ENCODE measurements at places on chromosomes 6 and 20.

- DNase-seq: no peak
These were observed 313.3 kb downstream of the BMP7 start for GRCh38 chr20:56953048-56953586.

DNA sequence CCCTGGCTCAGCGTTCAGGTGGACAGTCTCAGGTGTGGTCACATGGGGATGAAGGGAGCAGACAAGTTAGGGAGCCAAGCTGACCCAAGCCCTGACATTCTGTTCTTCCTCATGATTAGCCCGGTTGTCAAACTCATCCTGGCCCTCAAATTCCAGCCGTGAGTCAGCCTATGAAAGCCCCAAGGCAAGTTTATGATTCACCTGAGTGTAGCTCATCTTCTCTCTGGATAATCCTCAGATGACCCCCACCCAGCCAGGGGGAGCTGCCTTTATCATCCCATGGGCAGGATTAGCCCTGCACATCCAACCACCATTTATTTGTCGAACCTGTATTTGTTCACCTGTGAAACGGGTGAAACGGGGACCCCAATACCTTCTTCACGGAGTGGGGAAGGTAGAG lies 161.9 kb downstream of the DHX35 start:
- no peak for DNase-seq

- DNase-seq: no peak
These were observed 636.8 kb downstream of the PRKN start for GRCh38 chr6:162090734-162091133.

- DNase-seq: no peak
These were observed 31.9 kb downstream of the NRSN1 start for GRCh38 chr6:24157886-24158285.

DNA sequence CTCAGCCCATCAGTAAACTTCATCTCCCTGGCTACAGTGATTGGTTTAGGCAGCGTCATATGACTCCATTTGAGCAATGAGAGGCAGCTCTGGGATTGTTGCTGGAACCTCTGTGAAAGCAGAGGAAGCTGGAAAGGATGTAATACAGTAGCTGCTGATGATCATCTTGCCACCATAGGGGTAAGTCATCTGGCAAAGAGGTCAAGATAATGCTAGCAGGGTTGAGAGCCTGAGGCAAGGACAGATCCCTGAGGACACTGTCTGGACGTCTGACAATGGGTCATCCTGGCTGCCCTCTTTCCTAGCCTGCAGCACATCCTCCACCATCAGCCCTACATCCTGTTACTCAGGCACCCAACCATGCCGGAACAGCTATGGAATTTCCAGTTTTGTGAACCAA lies 25.5 kb upstream of the FKBP1A start:
- no peak for DNase-seq
